ENCODE measurements at places on chromosomes 5 and 9. TPM values are rescaled to one million over a fixed set of nuclear protein-coding genes. Genes with fewer than 3 reads are reported as not detected.
A peak's percentile ranks its signal among the peaks of the same experiment; 100 is the strongest.

Gene DNM1
- 0.21 TPM for total RNA-seq

Gene FCN1
- total RNA-seq, result 0.08 TPM

Gene SLC36A2
- total RNA-seq, result not detected

Gene ZNF462
- total RNA-seq, result 3.2 TPM

Gene UNC13B
- 0.15 TPM for total RNA-seq

Gene CHD1
- 57.8 TPM for total RNA-seq

Gene ZNG1E
- total RNA-seq, result 54.8 TPM

Gene PCDHGA8
- not detected for total RNA-seq

Gene TBC1D2
- total RNA-seq, result 1.2 TPM

Gene IL5
- total RNA-seq, result not detected

Gene LCNL1
- total RNA-seq, result not detected

Gene NR4A3
- 2.1 TPM for total RNA-seq

Gene LMX1B
- total RNA-seq, result 0.03 TPM

Gene PCDHGC5
- 0.87 TPM for total RNA-seq

Gene EMB
- total RNA-seq, result 48.9 TPM

Gene CCL21
- total RNA-seq, result 0.26 TPM

DNA sequence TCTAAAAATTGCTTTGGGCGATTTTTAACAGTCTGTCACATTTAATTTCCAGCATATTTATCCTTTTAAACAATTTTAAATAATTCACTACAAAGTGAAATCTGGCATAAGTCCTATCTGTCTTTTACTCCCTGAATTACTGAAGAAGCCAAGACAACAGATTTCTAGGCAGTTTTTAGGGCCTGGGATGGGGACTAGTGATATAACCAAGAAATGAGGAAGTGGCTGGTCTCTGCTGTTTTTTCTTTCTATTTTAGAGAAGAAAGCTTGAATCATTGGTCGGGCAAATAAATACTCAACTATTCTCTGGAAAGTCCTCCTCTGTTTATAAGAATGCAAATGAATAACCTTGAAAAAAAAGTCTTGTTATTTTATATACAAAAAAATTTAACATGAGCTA is 79.7 kb upstream of the SSBP2 start:
- no peak for DNase-seq

DNA sequence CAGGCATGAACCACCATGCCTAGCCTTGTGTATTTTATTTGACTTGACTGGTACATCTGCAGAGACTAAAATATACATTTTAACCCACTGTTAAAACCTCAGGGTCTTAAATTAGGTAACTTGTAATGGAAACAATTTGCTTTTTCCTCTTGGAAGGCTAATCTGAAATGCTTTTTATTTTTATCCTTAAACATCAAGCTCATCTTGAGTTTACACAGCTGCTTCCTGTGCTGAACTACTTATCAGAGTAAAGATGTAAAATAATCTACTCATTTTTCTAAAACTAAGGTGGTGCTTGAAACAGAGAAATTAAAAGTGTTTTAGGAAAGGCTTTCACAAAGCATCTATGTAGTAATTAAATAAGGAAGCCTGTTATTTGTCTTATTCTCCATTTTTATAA is 144.1 kb downstream of the ENTREP1 start:
- DNase-seq, result no peak

- peak; percentile 31 for DNase-seq
Measured at GRCh38 chr5:55146543-55147151, 13.3 kb upstream of the GPX8 start.

GRCh38 chr5:55220433-55221185 is 6.5 kb downstream of the MCIDAS start:
- no peak for DNase-seq

DNA sequence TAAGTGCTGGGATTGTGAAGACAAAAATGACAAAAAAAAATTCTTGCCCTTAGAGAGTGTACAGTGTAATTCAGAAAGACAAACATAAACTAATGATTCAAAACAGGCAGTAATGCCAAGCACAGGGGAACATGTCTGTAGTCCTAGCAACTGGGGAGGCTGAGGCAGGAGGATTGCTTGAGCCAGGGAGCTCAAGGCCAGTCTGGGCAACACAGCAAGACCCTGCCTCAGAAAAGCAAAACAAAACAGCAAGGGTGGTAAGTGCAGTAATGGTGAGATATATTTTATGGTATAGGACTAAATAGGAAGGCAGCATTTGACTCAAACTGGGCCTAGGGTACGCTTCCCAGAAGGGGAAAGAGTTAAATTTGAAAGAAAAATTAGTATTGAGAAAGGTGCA is 18.9 kb downstream of the FREM1 start:
- DNase-seq, result no peak

DNA sequence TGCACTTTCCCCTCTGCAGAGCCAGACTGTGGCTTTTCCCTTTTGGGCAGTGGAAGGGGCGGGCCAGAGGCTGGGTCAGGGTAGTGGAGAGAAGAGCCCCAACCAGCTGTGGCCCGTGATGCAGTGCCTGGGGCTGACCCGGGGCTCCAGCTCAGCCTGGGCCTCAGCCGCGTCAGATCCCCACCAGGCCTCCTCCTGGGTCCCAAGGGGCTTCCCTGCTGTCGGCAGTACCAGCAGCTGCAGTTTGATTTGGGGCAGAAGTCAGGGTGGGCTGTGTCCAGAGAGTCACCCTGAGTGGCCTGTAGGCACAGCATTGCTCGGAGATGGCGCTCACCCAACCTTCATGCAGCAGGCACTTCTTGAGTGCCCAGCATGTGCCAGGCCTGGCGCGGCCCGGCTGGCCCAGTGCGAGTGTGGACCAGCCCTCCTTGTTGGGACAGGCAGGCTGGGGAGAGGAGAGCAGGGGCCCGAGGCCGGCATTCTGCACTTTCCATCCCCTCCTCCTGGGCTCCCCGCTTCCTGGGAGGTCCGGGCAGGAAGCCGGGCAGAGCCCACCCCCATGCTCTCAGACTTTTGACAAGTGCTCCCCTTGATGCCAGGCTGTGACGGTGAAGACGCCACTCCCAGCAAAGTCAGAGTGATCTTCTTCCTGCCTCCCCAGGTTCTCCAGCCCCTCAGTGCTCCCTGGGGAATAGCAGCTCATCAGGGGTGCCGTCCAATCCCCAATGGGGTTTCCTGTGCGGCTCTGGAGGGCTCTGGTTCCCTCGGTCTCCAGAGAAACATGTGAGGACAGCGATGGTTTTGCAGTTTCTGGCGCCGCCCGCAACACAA is 88.3 kb upstream of the COL5A1 start:
- no peak for DNase-seq

GRCh38 chr5:114449860-114450421 is 88.1 kb downstream of the KCNN2 start:
- peak; percentile 60 for DNase-seq

DNA sequence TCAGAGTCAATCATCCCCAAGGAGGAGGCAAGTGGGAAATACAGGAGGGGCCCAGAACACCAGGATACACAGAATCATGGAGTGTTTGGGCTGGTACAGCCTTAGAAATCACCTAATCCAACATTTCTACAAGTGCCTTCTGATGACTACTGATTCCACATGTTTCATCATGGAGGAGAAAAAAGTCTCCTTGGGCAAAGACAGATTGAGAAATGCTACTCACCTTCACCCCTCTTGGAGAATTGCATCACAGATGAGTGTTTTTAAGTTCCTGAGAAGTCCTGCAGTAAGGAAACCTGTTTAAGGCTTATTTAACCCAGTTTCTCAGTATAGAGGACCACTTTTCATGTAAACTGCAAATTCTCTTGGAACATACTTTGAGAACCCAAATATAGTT is 2.2 kb upstream of the SLIT3 start:
- no peak for DNase-seq

- DNase-seq, result no peak
Measured at GRCh38 chr9:133098871-133099270, 22.2 kb downstream of the RALGDS start.

GRCh38 chr5:43061352-43062075 is 21.4 kb upstream of the ANXA2R start:
- DNase-seq, result no peak

DNA sequence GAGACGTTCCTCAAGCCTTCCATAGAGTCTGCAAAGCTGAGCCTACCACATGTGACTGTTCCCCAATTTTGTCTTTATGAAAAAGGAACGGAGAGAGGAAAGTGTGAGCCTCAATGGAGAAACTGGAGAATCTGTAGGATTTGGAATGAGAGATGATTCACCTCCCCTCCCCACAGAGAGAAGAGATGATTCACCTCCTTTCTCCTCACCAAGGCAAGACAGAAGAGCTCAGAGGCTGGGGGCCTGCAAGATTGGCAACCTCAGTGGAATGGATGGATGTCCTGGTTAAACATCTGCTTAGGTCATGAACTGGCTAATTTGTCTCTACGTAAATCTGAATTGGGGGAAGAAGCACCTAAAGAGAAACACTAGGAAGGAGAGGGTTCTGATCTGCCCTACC is 17.0 kb upstream of the MOCS2 start:
- no peak for DNase-seq

GRCh38 chr5:159386028-159386711 is 55.9 kb upstream of the IL12B start:
- no peak for DNase-seq

- no peak for DNase-seq
Measured at GRCh38 chr9:89417832-89418473, 80.0 kb downstream of the SEMA4D start.

DNA sequence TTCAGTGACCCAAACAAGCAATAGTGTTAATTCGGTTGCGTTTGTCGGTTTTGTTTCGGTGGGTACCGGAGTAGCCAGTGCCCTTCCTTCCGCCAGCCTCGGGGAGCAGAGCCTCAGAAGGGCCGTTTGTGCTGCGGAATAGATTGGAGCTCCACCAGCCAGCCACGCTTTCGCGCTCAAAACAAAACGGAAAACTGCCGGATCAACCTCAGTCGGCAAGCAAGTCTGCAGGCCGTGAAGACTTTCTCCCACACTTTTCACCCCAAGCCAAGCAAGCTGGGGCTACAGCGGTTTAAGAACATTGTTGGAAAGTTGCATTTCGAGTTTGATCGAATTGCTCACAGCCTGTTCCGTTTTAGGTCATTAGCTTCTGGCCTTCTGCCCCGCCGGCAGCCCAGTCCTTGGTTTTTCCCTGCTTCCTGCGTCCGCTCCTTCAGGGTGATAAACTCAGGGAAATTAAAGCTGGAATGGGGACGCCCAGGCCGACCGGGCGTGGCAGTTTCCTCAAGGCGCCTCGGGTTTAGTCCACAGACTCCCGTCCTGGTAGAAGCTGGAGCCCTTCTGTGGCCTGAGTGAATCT is 803 bp upstream of the CCNO start:
- no peak for DNase-seq

- no peak for DNase-seq
Measured at GRCh38 chr5:17352223-17352622, 134.8 kb downstream of the BASP1 start.

DNA sequence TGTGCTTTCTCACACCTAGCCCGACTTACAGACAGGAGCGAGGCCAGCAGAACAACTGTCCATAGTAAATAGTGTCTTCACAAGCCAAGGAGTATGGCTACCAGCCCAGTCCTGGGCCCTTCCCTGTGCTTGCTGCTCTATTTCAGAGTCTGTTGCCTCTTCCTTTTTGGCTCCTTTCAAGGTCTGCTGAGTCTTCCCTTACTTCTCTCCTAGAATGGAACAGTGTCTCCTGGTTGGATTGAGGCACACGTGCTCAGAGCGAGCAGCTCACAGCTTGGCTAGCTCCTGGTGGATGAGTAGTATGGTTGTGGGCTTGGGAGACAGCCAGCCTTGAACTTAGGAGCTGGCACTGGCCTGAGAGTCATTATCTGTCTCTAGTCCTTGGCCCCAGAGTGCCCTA is 72.8 kb downstream of the TLE4 start:
- DNase-seq, result no peak

- no peak for DNase-seq
Measured at GRCh38 chr5:37804401-37804800, 35.4 kb downstream of the GDNF start.

DNA sequence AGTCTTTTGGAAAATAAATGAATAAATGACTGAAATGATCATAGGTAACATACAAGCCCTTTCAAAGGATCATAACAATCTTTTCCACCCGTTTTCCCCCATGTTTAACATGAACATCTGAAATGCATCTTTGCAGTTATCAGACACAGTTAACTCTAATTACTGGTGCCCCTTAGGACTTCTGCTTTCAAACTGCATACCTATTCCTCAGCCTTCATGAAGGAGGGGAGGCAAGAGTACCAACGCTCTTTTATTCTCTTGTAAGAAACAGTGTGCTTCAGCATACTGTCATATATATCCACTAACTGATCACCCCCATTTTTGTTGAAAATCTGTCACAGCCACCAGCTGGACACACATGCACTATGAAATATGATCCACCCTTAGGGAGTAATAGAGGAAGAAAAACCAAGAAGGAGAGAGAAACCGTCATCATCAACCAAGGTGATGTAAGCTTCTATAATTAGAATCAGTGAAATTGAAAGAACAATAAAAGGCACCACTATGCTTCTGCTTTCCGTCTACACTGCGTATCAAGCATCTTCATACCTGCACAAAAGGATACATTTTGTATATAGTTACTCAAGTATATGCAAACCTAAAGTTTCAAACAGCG is 98.7 kb downstream of the RAPGEF6 start:
- peak; percentile 66 for DNase-seq

DNA sequence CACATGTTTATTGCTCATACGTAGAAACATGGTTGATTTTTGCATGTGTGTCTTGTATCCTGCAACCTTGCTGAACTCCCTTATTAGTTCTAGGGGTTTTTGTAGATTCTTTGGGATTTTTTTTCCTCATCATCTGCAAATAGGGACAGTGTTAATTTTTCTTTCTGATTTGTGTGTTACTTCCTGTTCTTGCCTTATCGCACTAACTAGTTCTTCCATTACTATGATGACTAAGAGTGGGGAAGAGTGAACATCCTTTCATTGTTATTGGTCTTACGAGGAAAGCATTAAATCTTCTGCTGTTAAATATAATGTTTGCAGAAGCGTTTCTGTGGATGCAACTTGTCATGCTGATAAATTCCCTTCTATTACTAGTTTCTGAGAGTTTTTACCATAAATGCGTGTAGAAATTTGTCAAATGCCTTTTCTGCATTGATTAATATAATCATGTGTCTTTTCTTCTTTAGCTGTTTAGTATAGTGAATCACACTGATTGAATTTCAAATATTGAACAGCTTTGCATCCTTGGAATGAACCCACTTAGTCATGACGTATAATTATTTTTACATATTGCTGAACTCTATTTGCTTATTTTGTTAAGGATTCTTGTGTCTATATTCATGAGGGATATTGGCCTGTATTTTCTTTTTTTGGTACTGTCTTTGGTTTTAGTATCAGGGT is 32.1 kb upstream of the RNF130 start:
- DNase-seq, result no peak

- no peak for DNase-seq
Measured at GRCh38 chr5:148992265-148992664, 70.6 kb downstream of the SH3TC2 start.

GRCh38 chr5:28208356-28208755 is 1170.0 kb upstream of the CDH9 start:
- no peak for DNase-seq

GRCh38 chr5:155974369-155974768 is 352.6 kb upstream of the SGCD start:
- no peak for DNase-seq

DNA sequence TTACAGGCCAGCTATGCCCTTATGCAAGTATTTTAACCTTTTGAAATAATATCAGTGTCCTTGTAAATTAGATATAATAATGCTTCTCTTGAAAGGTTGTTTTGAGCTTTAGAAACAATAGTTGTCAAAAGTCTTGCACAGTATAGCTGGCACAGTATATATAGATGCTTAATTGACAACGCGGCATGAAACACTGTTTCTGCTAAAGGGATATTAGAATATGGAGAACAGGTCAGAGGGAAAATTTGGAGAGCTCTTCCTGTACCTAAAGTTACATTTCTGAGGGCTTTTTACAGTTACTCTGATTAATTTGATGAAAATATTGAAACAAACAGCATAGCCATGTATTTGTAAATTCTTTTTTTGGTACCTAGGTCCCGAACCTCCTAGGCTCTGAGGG is 4.5 kb downstream of the NUDT2 start:
- DNase-seq, result no peak

GRCh38 chr9:9326749-9327148 is 1286.1 kb downstream of the PTPRD start:
- DNase-seq, result no peak

Measured in GM12878 (cell line).